ENCODE measurements at places on chromosomes 16 and 17.

DNA sequence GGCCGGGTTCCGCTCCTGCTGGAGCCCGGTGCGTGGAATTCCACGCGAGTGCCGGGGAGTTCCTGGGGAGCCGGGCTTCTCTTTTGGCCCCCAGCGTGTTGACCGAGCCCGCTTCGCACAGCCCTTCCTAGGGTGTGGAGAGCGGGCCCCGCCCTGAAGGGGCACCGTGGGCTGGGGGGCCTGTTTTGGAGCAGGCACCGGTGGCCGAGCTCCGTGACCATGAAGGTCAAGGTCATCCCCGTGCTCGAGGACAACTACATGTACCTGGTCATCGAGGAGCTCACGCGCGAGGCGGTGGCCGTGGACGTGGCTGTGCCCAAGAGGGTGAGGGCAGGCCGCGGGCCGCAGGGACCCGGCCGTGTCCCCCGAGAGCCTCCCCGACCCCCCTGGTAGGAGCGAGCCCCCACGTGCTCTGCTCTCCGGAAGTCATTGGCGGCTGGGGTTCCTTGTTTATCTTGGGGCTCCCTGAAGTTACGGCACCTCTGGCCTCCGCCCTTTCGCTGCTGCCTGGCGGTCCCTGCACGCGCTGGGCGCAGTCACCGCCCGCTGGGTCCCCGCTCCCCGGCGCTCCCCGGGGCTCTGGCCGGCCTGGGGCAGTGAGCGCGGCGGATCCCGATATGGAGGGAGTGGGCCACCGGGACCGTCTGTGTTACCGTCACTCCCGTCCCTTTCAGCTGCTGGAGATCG lies 528 bp downstream of the HAGHL start:
- no peak for DNase-seq

- DNase-seq: no peak
Measured at GRCh38 chr17:6912110-6913051, 80.9 kb upstream of the TEKT1 start.

DNA sequence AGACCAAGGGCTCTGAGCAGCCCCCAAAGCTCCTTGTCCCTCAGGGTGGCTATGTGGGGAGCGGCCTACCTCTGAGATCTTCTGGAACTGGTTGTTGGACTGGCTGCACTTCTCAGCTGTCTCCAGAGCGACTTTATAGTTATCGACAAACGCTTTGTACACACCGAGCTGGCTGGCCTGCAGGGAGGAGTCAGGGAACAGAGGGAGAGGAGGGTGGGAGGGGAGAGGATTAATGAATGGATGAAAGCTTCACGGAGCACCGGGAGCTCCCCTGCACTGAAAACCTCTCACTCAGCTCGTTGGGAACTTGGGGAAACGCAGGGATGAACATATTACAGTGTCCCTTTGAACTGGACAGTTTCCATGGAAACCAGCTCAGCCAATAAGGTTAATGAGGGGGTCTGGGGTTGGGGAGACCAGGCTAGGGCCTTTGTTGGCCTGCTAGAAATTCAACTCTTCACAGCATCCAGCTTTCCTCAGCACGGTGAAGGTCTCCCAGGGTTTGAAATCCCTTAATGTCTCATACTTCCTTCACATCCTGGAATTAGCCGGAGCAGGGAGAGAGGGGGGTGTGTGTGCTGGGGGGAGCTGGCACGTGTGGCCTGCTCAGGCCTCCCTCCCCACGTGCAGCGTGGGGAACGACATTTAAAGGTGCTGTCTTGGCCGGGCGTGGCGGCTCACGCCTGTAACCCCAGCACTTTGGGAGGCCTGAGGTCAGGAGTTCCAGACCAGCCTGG lies 86.7 kb downstream of the TIMM22 start:
- no peak for DNase-seq

DNA sequence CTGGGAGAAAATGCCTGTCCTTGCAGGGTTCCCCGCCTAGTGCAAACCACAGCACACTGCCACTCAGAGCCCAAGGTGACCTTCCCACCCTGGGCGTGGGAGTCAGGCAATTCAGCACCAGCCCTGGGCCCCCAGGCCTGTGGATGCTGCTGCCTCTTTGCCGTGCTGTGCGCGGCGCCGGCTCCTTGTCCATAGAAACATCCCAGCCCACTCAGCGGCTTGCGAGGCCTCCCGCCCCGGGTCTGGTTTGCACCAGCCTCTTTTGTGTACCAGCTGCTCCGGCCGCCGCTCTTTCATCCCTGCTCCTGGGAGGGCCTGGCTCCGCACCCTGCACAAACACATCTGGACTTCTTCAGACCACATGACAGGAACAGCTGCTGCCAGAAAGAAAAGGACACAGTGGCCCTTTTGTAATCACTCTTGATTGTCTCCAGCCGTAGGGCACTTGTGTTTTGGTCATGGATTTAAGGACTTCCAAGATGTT lies 75.4 kb upstream of the SDK2 start:
- no peak for DNase-seq

- no peak for DNase-seq
Measured at GRCh38 chr16:57685633-57686032, 9.0 kb upstream of the DRC7 start.

DNA sequence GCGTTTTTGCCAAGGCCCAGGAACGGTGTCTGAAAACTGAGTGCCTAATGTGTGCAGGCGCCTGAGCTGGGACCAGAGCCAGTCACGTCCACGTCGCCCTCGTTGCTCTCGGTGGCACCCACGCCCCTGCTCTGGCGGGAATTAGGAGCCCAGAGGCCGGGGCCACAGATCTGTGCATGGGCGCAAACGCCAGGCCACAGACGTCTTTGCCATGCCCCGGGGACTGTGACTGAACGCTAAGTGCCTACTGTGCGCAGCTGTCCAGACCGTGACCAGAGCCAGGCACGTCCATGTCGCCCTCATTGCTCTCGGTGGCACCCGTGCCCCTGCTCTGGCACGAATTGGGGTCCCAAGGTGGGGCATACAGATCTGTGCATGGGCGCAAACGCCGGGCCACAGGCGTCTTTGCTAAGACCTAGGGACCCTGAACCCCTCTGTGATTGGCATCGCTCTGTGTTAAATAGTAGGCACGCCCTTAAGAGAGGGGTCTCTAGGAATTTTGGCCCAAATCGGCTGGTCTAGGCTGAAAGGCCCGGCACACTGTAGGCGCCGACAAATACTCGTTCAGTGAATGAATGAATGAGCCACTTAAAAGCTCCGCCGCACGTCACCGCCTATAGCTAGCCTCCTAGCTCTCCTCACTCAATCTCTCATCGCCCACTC lies 827 bp upstream of the UBALD1 start:
- no peak for DNase-seq

- peak; percentile 37 for DNase-seq
Measured at GRCh38 chr17:9021158-9021991, at the start of gene NTN1. Gene NTN1 (plus strand): TSS chr17:9021510. CDS start chr17:9022374, 864 bp downstream.

GRCh38 chr17:35799942-35800341 lies 4.5 kb upstream of the MMP28 start:
- peak; percentile 86 for DNase-seq

DNA sequence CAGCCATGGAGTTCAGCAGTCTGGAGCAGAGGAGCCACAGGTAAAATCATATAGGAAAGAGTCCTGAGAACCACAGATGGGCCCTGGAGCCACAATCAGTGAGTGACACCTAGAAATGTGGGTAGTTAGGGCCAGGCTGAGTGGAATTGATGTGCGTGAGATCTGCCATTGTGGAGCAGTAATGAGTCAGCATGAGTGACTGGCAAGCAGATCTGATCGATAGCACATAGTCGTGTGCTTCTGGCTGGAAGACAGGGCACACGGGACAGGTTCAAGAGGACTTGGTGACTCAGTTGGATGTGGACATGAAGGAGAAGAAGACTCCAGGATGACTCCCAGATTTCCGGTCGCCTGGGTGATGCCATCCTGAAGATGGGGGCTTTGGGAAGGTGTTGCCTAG lies 12.3 kb downstream of the ADORA2B start:
- DNase-seq: no peak

DNA sequence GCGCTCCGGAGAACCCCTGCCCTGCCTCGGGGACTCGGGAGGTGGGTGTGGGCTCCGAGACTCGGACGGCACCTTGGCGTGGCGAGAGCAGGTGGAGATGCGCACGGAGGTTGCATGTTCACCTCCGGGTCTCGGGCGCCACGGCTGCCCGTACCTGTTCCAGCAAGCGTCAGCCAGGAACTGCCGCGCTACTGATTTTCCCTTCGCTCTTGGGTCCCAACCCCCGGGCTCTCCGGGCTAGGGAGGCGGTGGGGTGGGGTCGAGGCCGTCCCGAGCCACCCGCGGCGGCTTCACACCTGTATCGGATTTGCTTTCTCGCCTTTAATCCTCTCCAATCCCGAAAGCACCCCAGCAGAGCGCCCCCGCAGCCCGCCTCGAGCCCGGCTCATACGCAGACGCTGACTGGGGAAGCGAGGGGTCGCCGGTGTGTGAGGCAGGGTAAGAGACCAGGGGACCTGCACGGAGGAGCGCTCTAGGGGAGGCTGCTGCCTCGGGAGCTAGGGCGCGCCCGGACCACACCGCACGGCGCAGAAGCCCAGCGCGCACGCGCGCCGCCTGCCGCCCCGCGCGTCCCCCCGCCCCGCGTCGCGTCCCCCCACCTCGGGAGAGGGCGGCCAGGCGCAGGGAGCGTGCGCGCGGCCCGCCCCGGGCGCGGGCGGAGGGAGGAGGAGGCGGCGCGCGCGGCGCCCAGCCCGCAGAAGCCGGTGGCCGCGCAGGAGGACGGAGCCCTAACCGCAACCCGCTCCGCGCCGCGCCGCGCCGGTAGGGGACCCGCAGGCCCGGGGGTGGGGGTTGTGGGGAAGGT lies at the start of gene DUSP14:
TSS of gene DUSP14 (plus strand) at position 695 of the 805 bp plus-strand sequence. CDS start 22,382 bp downstream, outside the sequence.
- peak; percentile 83 for DNase-seq

GRCh38 chr17:77526259-77526711 lies 385.5 kb downstream of the SEC14L1 start:
- no peak for DNase-seq

- DNase-seq: no peak
Measured at GRCh38 chr17:14072881-14073280, 3.6 kb downstream of the COX10 start.

DNA sequence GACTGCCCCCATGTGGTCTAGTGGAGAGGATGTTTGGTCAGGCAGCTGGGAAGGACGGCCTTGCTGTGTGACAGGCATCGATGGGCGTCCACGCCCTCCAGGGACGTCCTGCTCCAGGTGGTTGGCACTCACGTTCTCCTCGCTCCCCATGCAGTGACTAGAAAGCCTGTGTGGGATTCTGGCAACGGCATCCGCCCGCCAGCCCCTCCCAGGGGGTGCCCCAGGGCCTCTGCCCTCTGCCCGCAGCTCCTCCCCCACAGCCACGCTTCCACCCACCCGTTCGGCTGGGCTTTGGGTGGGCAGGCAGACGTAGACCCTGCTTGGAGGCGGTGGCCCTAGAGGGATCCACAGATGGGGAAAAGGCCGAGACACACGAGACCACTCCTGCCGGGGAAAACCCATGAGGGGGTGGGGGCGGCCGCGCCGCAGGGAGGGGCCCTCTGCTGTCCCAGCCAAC lies 4.7 kb upstream of the IL17C start:
- DNase-seq: no peak

- DNase-seq: no peak
Measured at GRCh38 chr17:42655528-42655927, 3.6 kb upstream of the TUBG2 start.

- DNase-seq: peak; percentile 15
Measured at GRCh38 chr16:86362155-86362849, 148.0 kb upstream of the FOXF1 start.

DNA sequence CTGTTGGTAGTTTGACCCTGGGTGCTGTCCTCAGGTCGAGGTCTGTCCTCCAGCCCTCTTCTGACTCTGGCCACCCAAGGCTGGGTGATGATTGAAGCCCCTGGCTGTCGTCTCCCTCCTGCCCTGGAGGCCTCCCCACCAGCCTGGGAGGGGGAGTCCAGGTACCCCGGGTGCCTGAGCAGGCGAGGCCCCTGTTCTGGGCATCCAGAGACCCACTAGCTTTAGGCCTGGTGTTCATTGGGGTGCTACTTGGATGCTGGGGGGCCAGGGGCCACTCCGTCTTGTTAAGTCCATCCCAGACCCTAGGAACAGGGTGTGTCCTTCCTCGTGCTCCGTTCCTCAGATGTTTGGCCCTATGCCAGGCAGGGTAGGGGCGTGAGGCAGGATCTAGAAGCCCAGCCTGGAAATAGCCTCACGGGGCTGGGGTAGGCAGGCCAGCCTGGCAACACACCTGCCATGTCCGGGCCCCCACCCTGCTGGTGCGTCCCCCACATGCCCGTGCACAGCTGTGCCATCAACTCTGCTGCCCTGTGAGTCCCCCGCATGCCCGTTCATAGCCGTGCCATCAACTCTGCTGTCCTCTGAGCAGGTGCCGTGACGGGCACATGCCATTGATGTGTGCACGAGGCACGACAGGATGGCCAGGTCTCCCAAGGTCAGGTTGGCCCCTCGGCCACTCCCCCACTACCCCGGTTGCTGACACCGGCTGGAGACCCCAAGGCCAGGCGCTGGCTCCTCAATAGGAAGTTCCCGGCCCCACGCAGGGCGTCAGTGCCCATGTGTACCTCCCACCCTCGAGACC lies 36.9 kb downstream of the GINS2 start:
- no peak for DNase-seq

- no peak for DNase-seq
Measured at GRCh38 chr16:2206780-2207433, 1.7 kb downstream of the MLST8 start.

- DNase-seq: peak; percentile 96
Measured at GRCh38 chr16:87790292-87791100, 24.7 kb upstream of the KLHDC4 start.

DNA sequence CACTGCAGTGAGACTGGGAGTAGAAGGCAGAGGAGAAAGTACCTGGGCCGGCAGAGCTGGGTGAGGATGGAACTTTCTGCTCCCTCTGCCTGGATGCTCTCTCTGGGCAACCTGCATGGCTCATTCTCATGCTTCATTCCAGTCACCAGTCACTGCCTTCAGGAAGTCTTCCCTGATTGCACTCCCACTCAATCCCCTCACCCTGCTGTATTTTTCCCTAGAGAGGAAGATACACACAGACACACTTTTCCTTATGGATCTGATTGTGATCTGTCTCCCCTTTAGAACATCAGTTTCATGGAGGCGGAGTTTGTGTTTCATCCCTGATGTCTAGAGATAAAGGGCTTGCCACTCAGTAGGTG lies 44.9 kb downstream of the MEAK7 start:
- DNase-seq: no peak

DNA sequence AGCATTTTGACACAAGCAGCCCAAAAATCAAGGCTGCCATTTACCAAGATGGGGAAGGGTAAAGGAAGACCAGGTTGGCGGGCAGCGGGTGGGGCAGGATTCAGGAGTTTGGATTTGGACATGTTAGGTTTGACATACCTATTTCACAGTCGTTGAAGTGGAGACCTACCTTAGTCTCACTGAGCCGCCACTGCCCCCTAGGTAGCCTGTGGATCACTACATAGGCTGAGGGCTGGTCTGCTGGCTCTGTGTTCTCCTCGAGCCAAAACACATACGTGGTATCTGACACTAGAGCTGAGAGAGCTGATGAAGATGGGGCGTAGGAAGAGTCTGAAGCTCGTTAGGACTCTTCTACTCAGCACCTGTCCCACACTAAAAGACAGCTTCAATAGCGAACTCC lies 115.1 kb downstream of the HIC1 start:
- no peak for DNase-seq

DNA sequence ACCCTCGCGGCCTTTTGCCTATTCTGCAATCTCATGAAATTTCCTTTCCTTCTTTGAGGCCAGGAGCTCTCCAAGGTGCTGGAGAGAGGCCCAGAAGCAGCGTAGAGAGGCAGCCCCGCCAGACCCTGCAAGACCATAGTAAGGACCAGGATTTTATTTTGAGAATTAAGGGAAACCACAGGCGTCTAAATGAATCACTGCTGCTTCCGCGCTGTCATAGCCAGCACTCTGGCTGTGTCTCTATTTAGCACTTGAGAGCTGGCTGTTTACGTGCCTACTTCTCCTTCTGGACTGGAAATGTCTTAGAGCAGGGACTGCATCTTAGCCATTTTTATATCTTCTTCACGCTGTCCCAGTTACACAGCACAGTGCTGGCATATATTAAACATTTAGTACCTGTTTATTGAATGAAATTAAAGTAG lies 37.6 kb upstream of the PIRT start:
- no peak for DNase-seq
